ENCODE measurements at places on chromosomes 1 and 21.

DNA sequence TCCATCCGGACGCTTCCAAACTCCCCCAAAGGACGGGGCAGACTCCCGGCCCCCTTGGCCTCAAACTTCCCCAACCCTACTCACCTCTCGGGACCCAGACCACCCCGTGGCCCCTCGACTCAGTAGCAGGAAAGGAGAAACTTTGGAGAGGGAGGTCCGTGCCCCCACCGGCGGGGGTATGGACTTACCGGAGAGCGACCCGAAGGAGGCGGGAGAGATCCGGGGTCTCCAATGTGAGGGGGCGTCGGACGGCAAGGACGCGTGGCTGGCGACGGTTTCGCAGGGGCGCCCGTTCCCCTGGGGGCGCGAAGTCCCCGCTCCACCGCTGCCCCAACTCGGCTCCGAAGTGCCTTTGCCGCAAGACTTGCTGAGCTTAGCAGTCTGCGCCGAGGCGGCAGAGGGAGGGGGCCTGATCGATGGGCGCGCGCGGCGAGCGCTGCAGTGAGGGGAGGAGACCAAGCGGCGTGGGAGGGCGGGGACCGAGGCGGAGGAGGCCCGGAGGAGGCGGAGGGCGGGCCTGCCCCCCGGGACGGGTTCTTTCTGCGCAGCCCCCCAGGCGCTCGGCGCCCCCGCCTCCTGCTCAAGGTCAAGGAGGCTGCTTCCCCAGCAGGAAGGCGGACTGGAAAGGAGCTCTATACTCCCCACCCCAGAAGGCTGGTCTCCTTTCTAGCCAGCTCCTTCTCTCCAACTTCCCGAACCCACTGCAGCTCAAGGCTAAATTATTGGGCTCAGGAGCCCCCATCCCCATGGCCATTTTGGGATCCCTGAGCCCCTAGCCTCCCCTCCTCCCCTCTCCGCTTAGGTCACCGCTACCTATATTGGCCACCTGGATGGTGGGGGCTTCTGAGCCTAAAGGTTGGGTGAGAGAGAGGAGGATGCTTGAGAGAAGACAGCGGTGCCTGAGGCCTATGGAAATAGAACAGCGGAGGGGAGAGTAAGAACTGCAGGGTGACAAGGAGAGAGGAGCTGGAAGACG, at the start of gene SYT2:
Gene SYT2, minus strand, starts transcription at position 385 of the 976 bp plus-strand sequence. CDS start 104,682 bp downstream, outside the sequence.
- DNase-seq = peak; percentile 48

GRCh38 chr1:19476450-19477190, 8.7 kb downstream of the CAPZB start:
- no peak for DNase-seq

DNA sequence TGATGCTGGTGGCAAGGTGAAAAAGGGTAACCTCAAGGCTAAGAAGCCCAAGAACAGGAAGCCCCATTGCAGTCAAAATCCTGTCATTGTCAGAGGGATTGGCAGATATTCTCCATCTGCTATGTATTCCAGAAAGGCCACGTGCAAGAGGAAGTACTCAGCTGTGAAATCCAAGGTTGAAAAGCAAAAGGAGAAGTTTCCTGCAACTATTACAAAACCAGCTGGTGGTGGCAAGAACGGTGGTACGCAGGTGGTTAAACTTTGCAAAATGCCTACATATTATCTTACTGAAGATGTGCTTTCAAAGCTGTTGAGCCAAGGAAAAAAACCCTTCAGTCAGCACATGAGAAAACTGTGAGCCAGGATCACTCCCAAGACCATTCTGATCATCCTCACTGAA, 13.7 kb upstream of the VPS45 start:
- DNase-seq = no peak

DNA sequence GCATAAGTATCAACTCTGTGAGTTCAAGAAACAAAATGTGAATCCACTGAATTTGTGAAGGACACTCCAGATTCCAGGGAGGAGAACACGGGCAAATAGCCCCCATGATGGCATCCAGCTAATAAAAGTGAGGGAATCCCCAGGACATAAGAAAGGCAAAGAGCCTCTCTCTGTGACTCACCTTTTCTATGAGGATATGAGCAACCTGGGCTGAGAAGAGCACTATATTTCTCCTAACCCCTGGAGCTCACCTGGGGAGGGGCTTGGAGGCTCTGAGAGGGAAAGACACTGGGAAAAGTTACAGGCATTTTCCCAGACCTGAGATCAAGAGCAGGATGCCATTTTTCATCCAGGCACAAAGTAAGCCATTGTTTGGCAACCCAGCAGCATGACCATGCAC, 1298.8 kb downstream of the PLA2G4A start:
- DNase-seq = no peak
